Cerebellum (tissue), 4 donors: ENCODE measurements at places on chromosomes 6 and 20.

DNA sequence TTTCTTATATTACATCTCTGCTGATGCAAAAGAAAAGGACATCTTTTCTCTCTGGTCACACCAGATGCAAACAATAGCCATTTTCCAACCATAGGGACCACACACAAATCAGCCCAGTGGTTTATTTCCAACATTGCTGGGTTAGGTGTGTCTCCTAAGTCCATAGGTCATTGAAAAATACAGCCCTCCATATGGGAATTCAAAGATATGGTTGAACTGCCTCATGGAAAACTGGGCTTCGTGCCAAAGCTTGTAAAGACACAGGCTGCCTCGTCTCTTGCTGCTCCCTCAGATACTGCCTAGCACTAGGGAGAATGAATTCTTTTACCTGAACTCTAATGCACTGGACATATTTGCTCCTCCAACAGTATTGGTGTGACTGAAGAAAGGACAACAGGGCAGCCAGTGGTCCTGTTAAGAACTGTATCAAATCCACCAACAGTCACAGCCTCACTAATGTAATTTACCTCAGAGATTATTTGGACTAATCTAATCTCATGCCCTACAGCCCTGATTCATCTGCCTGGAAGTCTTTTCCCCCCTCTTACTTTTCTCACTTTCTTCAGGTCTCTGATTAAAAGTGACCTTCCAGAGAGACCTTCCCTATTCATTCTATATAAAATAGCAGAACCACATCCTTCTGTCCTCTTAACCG, 48.3 kb upstream of the TBC1D32 start:
- DNase-seq, result no peak

- DNase-seq, result no peak
Measured at GRCh38 chr6:56246541-56246880, 869 bp downstream of the COL21A1 start.

DNA sequence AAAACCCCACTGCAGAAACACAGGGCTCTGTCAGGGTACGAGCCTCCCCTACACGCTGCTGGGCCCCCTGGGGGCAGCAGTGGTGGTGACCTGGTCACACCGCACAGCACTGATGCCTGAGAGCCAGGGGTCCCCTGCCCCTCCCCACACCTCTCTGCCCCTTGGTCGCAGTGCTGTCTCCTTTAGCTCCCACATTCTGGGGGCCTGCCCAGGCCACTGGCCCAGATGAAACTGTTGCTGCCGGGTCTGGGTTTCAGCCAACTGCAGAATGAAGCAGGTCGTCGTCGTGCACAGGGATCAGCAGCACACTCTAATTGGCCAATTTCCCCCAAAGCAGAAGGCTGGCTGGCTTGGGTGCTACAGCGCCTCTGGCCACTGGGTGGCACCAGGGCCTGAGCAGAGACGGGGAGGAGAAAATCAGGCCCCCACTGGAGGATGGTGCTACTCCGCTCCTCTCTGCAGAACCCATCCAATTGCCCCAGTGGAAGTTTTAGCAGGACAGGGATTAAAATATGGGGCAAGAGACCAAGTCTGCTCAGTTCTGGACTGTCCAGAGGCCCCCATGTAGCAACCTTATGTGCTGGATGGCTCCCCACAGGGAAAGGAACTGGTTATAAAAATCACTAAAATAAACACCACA, 26.1 kb downstream of the DIDO1 start:
- peak; percentile 90 for DNase-seq

DNA sequence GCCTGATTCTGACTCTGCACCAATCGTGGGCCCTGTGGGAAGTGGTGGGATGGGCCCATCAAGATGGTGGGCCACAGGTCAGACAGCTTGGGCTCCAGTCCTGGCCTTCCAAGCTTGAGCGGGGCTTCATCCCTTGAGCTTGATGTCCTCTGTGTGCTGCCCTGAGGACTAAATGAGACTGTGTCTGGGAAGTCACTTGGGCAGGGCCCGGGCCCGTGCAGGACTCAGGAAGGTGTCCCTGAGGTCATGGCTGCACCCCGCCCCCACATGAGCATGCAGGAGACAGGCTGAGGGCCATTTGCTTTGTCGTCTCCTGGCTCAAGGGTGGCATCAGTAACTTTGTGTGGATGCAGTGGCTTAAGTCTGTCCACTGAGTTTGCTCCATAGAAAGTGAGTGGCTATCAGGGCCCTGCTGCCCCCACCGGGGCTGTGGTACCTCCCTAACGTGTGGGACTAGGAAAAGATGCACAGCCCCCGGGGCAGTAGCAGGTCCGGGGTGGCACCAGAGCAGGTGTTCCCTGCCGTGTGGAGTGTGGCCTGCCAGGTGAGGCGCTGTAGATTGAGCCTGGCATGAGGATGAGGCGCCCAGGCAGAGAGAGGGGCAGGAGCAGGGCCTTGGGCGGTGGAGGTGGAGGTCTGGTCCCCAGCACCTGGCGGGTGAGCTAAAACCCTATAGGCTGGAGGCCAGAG, 298.6 kb downstream of the TAF4 start:
- DNase-seq, result no peak

- DNase-seq, result no peak
Measured at GRCh38 chr6:141618180-141618581, 514.5 kb upstream of the GJE1 start.
